ENCODE measurements at places on chromosomes 2 and 18.

DNA sequence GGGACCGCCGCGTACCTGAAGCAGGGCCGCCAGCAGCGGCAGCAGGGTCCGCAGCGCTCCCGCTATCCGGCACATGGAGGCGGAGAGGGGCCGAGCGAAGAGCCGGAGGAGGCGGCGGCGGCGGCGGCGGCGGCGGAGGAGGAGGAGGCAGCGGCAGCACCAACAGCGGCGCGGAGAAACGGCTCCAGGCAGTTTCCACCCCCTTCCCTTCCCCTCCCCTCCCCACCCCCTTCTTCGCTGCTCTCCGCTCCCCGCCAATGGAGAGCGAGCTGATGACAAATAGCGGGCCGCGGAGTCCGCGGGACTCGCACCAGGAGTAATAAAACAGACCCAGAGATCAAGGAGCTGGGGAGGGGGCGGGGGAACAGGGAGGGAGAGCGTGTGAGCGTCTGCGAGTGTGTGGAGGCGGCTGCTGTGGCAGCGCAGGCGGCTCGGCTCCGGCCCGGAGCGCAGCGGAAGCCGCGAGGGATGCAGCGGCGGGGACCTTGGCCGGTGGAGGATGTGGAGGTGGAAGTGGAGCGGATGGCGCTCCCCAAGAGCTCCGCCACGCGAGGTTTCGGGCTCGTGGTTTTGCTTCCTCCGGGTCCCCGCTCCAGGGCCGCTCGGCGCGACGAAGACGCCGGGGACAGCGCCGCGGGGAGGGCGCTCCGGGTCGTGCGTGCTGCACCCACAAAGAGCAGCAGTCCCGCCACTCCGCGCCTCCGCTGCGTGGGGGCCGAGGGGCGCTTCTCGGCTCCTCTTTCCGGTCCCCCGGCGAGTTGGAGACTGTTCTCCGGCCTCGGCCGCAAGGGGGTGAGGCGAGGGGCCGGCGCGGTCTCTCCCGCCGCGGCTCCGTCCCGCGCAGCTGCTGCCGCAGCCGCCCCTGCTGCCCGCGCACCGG, at the start of gene CDH2:
Gene CDH2 (minus strand): TSS at position 183 of the 880 bp plus-strand sequence. CDS start 108 bp downstream, at position 75.
- DNase-seq: no peak

DNA sequence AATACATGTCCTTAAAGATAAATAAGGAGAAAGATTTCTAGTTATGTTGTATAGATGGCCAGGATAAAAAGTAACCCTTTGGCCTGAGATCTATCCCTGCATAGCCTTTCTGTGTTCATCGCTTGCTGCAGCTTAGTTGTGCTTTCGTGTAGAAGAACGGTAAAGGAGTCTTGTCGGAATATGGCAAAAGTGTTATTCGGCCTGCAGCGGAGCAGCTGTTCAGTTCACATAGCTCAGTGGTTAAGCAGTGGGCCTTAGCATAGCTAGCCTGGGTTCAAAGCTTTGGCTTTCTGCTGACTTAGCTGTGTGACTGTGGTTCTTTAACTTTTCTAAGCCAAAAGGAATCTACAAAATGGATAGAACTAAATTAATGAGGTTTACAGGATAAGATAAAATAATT, 55.4 kb downstream of the MALT1 start:
- no peak for DNase-seq

GRCh38 chr2:195392446-195393336, 264.3 kb upstream of the SLC39A10 start:
- DNase-seq: no peak

DNA sequence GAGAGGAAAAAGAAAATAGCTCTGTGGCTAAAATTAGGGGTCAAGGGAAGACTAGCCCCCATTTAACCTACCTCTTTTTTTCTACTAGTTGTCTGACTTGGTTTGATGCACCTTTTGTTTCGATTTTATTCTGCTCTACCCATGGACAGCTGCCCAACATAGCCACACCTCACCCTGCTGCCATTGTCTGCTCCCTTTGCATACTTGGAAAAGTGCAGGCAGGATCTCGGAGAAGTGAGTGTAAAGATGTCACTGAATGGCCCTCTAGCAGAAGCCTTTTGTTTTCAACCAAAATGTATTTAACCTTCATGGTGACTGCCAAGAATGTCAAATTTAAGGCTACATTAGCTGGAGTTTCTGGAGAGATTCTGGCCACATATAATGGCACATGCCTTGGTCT, 62.9 kb downstream of the SETBP1 start:
- no peak for DNase-seq

All from stimulated activated CD4-positive, alpha-beta T cell treated with anti-CD3 and anti-CD28 coated beads, TNF-alpha, amount 100 ng/mL, for 1 hour (primary cell).